ENCODE measurements at places on chromosomes 7 and 10.

DNA sequence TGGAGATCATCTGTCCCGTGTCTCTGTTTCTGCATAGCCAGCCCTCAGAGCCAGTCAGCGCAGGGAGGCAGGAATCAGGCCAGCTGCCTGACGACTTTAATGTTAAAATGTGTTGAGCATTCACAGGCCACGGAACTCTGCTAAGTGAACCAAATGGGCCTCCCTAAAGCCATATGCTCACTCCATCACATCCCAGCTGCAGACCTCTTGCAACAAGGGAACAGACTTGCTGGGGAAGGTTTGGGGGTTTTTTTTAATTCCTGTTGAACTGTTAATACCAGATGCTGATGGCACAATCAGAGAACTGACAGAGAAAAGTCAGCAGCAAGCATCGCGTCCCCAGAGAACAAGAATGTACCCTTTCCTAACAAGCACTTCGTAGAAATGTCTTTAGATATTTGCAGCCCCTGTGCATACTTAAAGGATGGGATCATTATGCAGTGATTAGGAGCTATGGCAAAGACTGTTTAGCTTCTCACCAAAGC is 900.4 kb upstream of the AUTS2 start:
- no peak for DNase-seq

DNA sequence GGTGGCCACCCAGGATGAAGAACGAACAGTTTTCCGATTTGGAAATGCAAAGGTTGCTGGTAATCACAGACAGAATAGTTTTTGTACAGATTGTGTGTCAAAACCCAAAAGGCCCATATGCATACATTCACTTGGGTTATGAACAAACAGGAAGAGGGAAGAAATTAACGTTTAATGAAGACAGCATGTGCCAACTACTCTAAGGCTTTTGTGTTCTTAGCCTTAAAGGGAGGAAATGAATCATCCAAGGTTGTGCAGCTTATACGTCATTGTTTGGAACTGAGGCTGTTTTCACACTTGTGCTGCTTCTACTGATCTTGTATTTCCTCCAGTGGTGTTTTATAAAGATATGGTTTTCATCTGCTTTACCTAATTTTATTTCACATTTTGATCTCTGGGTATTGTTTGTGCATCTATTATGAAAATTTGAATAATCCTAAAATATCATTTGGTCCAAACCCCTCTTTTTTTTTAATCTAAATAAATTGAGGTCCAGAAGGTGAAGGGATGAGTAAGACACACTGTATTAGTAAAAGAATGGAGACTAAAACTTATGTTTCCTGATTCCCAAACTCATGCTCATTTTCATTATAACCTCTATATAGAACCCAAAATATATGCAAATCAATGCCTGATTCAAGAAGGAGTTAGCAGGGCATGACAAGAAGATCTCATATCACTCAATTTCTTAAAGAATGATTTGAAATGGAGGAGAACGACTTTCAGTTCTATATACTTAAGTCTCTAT is 373.1 kb downstream of the THSD7A start:
- DNase-seq = no peak

DNA sequence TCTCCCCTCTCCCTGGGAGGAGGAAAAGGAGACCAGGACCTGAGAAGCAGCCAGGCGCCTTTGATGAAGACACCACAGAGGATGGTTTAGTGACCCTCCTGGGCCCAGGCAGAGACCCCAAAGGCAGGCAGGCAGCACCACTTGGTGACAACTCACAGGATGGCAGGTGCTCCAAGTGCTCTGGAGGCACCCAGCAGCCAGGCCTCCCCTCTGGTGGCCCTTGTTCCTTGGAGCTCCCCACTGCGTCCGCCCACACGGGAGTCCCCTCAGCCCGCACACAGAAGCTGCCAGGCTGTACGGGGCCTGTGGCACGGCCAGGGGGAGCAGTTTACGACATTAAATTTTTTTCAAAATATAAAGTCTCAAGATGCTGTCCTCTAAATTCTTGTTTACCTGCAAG is 607.1 kb upstream of the FOXK1 start:
- DNase-seq = no peak

DNA sequence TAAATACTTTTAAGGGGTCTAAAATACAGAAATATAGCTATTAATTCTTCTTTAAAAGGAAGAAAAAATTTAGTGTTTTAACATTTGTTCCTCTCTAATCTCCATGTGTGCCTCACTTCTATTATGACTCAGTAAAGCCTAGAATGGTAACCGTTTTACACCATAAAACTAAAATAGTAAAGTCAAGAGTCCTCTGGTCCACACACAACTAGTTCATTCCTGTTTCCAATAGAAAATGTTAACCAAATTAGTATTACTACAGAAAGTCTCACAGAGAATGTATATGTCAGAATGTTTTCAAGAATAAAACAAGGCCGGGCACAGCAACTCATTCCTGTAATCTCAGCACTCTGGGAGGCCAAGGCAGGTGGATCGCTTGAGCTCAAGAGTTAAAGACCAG is 55.8 kb downstream of the CNOT4 start:
- no peak for DNase-seq

GRCh38 chr7:38545977-38546376 is 85.2 kb downstream of the AMPH start:
- DNase-seq = no peak

- DNase-seq = no peak
Measured at GRCh38 chr10:129719415-129719739, 244.7 kb downstream of the EBF3 start.

- no peak for DNase-seq
Measured at GRCh38 chr7:47150497-47151260, 431.2 kb downstream of the TNS3 start.

DNA sequence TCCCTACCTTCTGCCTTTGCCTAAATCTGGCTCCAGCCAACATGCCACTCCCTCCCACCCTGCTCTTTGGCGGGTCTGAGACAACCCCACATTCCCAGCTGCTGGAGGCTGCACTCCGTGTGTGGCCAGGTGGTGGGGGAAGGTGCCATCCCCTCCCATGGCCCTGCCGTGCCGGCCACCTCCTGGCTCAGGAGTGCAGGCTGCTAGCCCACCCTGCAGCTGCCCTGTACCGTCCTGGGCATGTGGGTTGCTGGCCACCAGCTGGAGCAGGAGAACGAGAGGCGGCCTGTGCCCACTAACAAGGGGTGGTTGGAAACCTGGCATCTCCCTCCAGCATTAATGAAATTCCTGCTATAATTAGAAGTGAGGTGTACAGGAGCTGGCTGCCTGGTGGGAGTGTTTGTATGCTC is 97.6 kb downstream of the ZMIZ1 start:
- peak; percentile 28 for DNase-seq

DNA sequence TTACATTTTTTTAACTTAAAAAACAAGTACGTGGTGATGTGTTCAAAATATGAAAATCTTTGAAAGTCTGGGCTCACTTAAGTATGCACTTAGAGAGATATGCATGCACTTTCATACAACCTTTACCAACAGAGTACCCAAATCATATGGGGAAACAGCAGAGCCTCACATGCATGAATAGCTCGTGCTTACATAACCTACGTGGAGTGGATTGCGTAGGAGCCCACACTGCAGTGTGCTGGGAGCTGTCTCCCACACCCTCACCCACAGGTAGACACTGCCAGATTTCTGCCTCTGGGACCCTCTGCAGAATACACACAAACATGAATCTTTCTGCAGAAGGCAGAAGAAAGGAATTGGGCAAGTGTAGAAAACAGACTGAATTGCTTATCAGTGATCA is 581 bp downstream of the CLCN1 start:
- no peak for DNase-seq

DNA sequence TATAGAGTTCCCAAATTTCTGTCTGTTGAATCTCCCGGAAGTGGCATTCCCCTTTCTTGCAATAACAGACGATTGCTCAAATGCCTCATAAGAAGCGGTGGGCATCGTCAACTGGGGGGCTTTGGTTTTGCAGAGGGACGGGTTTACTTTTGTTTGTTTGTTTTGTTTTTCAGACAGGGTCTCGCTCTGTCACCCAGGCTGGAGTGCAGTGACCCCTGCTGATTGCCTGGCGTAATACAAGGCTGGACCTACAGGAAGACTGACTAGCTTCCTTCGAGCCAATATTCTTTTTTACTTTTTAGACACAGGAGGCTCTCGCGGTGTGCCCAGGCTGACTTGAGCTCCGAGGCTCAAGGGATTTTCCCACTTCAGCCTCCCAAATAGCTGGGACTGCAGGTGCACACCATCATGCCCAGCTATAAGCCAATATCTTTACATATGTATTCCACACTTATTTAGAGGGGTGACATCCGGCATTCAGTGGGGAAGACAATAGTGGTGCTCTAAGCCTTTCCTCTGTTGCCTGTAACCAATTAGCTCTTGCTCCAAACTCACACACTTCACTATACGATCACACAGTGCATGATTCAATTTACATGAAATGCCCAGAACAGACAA is 58.1 kb downstream of the FHIP2A start:
- no peak for DNase-seq

GRCh38 chr7:132592231-132592920 is 16.1 kb upstream of the PLXNA4 start:
- DNase-seq = no peak

DNA sequence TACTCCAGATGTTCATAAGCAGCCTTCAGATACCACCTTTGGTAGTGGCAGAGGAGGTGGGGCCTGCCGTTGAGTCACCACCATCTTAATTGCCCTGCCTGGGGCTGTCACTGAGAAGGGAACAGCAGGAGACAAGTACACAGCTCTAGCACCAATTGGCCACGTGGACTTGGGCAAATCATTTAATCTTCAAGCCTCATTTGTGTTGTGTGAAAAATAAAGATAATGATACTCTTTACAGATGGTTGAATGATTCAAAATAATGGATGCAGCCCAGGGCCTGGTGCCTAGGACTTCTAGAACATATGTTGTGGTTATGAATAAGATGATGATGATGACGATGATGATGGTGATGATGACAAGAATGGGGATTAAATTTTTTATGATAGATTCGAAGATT is 111.9 kb upstream of the ADAM12 start:
- peak; percentile 24 for DNase-seq

GRCh38 chr7:67484244-67484751 is 487.7 kb downstream of the TYW1 start:
- DNase-seq = peak; percentile 85

GRCh38 chr7:86786376-86786775 is 142.7 kb downstream of the GRM3 start:
- no peak for DNase-seq

- no peak for DNase-seq
Measured at GRCh38 chr7:78203042-78203720, 404.6 kb downstream of the PHTF2 start.

- no peak for DNase-seq
Measured at GRCh38 chr7:29412912-29413311, 150.7 kb upstream of the PRR15 start.

DNA sequence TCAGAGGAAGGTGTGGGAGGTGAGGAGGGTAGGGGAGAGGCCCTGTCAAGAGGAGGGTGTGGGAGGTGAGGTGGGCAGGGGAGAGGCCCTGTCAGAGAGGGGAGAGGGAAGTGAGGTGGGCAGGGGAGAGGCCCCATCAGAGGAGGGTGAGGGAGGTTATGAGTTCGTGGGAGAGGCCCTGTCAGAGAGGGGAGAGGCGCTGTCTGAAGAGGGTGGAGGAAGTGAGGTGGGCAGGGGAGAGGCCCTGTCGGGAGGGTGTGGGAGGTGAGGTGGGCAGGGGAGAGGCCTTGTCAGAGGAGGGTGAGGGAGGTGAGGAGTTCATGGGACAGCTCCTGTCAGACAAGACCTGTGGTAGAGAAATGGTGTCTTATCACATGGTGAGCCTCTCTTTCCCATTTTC is 74.4 kb downstream of the INPP5A start:
- DNase-seq = no peak

DNA sequence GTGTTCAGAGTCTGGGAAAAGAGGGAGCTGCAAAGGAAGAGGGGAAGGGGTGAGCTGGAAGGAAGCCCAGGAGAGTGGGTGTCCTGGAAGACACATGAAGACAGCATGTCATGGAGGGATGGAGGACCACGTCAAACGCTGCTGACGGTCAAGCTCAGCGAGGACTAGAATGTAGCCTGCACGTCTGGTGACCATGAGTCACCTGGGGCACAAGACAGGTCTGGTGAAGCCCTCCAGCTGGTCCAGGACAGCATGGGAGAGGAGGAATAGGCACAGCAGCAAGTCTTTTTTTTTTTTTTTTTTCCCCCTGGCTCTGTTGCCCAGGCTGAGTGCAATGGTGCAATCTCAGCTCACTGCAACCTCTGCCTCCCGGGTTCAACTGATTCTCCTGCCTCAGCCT is 19.6 kb upstream of the AMZ1 start:
- DNase-seq = no peak

DNA sequence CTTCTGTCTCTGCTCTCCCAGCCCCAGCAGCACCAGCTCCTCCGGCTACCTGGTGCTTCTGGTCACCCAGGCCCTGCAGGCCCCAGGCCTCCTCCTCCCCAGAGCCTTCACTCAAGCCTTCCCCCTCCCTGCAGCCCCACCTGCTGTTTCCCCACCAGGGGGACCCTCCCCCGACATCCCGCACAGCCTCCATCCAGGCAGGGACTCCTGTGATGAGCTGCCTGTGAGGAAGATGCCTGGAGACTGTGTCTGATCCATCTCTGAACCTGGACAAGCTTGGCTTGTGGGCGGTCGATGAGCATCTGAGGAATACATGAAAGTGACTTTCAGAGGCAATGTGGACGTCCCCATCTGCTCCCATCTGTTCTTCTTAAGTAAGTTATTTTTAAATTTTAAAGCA is 45.0 kb downstream of the RAMP3 start:
- no peak for DNase-seq

DNA sequence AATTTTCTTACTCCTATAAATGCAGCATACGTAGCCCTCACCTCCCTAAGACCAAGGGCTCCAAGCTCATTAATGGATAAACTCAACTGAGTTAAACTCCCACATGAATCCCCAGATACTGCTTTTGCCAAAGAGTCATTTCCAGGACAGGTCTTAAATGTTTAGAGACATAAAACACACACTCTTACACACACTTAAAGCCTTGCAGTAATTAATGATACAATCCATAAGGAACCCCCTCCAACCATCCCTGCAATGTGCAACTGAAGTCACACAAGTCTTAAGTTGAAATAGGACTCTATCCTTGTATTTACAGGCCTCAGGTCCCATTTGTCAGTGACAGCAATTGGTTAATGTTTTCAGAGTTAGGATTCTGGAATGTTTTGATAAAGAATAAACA is 194.1 kb downstream of the FANK1 start:
- DNase-seq = no peak

- DNase-seq = no peak
Measured at GRCh38 chr7:2990949-2991470, 52.7 kb downstream of the CARD11 start.

DNA sequence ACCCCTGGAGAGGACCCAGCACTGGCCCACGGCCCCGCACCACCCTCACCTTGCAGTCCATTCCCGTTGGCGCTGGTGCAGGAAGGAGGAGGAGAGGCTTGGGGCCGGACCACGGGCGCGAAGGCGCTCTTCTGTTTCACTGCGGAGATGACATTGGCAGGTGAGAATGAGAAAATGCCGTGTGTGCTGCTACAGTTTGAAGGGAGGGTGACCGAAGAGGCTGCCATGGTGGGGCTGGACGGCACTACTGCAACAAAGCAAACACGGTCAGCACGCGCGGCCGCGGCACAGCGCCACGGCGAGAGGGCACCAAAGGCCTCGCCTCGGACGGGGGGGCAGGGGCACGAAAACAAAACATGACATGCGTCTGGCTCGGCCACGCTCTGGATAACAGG is 123.9 kb downstream of the EBF3 start:
- no peak for DNase-seq

GRCh38 chr7:157495594-157495993 is 158.8 kb downstream of the DNAJB6 start:
- DNase-seq = no peak
